ENCODE measurements at places on chromosomes 12 and 14.

- DNase-seq = no peak
These were observed 114.3 kb downstream of the BCL11B start for GRCh38 chr14:99157676-99158075.

GRCh38 chr12:93877446-93877845 lies 200.3 kb downstream of the CRADD start:
- no peak for DNase-seq

GRCh38 chr12:57242691-57243454 lies 8.1 kb downstream of the STAC3 start:
- peak; percentile 52 for DNase-seq

GRCh38 chr14:103538291-103539055 lies 9.5 kb downstream of the TRMT61A start:
- no peak for DNase-seq

DNA sequence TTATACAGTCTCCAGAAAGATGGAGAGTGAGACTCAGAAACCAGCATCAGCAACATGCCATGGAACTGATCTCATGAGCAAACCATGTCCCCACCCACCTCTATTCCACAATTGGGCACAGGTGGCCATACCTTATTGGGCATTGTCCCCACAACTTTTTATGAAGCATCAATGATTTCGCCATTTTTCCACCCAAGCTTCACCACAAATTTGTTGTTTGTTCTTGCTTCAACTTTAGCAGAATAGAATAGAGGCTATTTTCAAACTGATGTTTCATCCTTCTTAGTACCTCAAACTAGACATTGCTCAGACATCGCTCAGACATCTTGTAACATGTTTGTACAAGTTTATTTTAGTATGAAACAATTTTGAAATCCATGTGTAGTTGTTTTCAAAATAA lies 112.5 kb upstream of the TMTC2 start:
- DNase-seq = no peak

GRCh38 chr12:46342562-46343033 lies 30.0 kb downstream of the SLC38A2 start:
- DNase-seq = no peak

DNA sequence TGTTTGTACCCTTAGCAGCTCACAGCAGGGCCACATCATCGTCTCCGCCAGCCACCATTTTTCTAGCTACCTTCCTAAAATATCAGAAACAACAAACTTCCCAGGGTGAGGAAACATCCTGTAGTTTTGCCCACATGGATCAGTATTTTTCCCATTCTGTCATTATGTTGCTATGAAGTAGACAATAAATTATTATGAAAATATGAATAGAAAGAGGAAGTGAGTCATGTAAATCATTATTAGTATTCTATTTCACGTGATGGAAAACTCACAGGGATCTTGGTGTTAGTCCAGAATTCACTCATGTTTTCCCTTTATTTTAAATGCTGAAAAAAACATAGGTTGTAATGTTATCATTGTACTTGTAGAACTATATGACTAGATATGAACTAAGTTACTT lies 319.4 kb downstream of the SYT1 start:
- no peak for DNase-seq

GRCh38 chr12:30908076-30908721 lies 18.3 kb upstream of the TSPAN11 start:
- DNase-seq = no peak

DNA sequence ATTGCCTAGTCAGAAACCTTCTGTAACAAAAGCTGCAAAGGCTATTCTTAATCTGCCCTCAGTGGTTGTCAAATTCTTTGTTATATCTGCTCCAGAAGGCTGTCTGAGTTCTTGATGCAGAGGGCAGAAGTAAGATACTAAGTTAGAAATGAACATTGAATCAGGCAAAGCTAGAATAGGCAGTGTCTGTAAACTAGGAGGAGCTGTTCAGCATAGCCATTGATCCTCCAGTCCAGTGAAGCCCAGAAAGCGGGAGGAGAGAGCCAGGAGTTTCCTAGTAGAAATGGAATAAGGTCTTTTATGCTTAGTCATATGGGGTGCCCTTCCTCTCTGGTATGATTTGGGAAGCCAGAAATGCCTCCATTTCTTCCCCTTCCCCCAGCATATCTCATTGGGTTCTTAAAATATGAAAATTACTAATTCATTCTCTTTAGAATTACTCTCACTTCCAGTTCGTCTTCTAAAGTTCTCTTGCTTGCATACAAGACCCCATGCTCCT lies 76.2 kb downstream of the APAF1 start:
- no peak for DNase-seq

DNA sequence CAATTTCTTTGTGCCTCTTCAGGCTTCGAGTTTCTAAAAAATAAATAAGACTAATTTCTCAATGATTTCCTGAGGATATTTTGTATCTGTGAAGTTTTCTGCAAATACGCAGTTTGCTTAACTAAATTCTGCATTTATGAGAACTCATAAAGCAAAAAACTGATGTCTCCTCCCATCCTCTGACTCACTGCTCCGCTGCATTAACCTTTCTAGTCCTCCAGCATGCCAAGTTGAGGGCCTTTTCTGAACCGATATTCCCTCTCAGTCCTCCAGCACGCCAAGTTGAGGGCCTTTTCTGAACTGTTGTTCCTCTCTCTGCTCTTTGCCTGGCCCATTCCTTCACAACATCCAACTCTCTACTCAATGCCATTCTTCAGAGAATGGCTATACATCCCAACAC lies 3.2 kb downstream of the IPO8 start:
- DNase-seq = no peak

- DNase-seq = no peak
These were observed 24.0 kb upstream of the CKAP4 start for GRCh38 chr12:106271575-106272505.

DNA sequence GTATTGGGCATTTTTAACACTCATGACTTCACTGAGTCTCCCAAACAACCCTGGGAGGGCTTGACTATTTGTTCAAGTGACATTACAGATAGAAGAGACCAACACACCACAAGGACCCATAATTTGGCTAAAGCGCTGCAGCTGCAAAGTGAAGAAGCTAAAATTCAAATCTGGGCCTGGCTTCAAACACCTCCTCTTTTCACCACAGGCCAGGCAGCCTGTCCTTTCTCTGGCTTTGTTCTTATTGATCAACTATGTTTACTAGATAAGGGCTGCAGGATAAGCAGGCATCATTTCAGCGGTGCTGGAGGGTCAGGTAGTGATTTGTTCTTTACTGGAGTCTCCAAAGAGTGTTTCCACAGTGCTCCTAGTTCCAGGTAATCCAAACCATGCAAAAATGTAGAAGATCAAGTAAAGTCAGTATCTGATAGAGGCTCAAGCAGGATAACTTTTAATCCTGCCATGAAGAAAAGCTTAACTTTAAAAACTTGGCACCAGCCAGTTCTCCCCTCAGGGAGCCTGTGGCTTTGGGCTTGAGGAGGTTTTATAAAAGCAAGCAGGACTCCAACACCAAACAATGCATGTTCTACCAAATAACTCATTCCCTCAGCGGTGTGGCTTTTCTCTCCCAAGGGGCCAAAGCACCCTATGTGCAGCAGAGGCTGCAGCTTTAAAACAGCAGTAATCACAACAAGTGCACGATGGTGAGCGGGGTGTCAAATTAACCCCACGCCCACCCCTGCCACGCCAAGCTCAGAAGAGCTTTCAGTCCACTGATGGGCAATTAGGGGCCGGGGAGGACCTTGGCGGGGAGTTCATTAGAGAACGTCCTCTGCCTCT lies 16.8 kb downstream of the CLMN start:
- no peak for DNase-seq

DNA sequence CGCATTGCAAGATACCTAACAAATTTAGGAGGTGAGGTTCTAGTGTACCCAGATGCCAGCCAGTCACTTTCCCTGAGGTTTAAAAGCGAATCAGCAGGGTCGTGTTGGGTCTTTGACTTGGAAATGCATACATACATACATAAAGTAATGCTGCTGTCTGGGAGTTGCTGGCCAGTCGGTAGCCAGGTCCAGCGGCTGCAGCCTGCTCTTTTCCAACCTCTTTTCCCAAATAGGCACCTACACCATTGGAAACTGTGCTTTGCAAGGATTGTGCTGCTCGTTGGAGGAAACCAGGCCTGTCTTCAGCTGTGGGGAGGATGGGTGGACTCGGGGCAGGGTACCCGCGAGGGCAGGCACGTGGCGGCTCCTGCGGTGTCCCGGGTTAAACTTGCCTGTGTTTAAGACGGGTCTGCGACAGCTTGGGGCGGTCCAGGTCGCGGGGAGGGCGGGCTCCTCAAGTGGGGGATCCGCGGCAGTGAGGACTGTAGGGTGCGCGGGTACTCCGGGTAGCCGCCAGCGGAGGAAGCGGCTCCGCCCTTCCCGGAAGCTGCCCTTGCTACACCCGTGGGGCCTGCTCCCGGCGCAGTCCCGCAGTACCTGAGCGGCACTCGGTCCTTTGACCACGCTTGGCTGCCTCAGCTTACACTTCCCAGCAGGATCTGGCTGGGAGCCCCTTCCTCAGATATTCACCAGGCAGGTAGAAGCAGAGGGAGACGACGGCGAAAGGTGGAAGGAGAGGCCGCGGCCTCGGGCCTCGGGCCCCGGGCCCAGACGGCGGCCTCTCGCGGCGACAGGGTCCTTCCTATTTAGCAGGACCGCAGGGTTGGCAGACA lies 2.7 kb downstream of the TTC6 start:
- DNase-seq = no peak

DNA sequence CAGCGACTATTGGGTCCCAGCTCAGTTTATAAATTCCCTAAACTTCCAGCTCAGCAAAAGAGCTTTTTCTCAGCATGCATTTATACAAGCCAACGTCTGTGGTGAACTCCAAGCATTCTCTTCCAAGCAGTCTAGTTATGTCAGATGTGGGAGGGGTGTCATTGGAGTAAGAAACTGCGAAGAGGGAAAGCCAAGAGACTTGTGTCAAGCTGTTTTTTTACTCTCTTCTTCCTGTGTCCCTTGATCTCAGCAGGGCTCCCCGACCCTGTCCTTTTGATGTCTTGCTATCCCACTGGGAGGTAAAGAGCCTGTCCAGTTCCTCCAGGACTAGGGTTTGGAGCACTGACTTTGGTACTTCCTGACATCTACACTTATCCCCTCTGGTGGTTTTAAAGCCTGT lies 69.0 kb downstream of the PPM1H start:
- DNase-seq = no peak

DNA sequence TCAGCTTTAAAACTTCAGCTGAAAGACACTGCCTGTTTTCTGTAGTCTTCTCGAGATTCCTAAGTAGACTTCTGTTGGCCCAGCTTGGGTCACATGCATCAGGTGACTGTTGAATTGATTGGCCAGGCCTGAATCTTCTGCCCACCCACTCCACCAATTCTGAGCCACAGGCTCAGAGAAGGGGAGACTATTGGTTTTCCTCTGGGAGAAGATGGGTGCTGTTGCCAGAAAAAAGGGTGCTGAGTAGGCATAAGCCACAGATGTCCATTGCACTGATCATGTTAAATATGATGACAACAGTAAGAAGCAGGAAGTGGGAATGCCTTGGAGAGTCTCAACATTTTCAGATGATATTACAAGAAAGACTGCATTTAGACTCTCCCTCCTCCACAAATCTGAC lies 6.8 kb upstream of the SPTLC2 start:
- DNase-seq = no peak

DNA sequence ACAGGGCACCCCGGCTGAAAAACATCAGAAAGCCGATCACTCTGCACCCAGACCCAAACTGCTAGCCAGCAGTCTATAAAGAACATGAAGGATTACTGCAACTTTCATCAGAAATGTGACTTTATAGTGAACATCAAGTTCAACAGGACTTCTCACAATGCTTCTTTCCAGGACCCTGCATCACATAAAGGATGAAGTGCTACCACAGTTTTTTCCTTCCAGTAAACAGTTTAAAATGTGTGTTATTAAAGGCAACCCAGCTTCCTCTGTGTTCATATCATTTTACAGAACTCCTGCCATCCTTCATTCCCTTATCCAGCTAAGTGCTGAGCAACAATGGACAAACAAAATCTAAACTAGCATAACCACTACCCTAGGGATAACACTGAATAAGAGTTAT lies 280.3 kb upstream of the DIO2 start:
- DNase-seq = no peak

DNA sequence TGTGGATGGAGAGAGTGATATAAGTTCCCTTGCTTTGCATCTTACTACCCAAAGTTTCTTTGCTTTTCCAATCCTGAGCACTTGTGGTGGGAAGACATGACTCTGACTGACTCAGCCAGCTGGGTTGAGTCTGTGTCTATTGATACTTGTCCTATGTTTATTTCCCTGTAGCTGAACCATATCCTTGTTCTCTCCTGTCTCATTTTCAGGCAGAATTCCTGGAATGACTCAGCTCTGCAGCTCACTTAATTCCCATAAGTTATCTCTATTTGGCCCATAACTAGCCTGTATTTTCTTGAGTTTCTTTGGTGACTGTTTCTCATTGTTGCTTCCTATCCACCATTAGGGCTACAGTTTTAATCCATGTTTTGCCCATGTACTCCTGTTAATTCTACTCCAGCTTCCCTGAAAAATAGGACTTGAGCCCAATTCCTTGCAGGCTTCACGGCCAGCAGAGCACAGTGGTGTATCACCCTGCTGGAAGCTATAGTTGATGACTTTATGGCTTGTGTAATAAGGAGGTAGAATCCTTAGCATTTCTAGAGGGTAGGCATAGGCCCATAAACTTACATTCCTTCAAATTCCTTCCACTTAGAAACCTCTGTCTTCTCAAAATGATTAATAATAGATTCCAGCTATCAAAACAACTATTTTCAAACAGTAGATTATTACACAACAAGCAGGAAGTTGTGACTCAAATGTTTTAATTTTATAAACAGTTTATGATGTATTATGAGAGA lies 183.1 kb downstream of the TMTC3 start:
- no peak for DNase-seq

DNA sequence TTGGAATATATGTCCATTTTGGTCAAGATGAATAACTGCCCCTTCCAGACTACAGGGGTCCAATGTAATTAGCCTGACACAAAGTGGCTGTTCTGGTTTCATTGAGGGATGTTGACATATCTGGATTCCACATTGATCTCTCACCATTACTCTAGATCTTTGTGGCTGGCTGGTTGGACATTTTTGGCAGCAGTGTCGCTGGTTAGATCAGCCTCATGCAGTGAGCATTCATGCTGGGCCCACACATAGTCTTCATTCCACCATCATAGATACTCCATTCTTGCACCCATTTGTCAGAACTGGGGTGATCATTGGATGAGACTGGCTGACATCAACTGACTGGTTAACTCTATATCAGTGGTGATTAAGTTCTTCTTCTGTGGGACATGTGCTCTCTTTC lies 74.4 kb downstream of the MGST1 start:
- no peak for DNase-seq

- DNase-seq = no peak
These were observed 186.2 kb upstream of the FKBP4 start for GRCh38 chr12:2608608-2608945.

Measured in stimulated activated CD4-positive, alpha-beta T cell treated with anti-CD3 and anti-CD28 coated beads, Interleukin-1b, Interleukin-23, amount 100 ng/mL, for 24 hours (primary cell).